ENCODE measurements at places on chromosomes 16 and 17. TPM values are rescaled to one million over a fixed set of nuclear protein-coding genes. Genes with fewer than 3 reads are reported as not detected.

CTRL gene
- total RNA-seq = 1.8 TPM

ZNF205 gene
- 0.25 TPM for total RNA-seq

- H3K36me3 ChIP-seq = peaks cover 9% of the 10 kb centered on the region
- no peak overlapping the region for H3K4me3 ChIP-seq
- no peak overlapping the region for H3K27ac ChIP-seq
- H3K27me3 ChIP-seq = no peaks in the 10 kb centered on the region
- peaks cover 52% of the 10 kb centered on the region for H3K4me1 ChIP-seq
These were observed 84.7 kb downstream of the PRKCB start for GRCh38 chr16:23920446-23920845.

- no peaks in the 10 kb centered on the region for H3K36me3 ChIP-seq
- no peak overlapping the region for H3K4me3 ChIP-seq
- H3K4me1 ChIP-seq = peaks cover 31% of the 10 kb centered on the region
- no peaks in the 10 kb centered on the region for H3K27me3 ChIP-seq
- no peak overlapping the region for H3K27ac ChIP-seq
These were observed 26.5 kb downstream of the SOX8 start for GRCh38 chr16:1008085-1008484.

- peaks cover 23% of the 10 kb centered on the region for H3K4me1 ChIP-seq
- peaks cover 14% of the 10 kb centered on the region for H3K36me3 ChIP-seq
- DNase-seq = no peak
- no peaks in the 10 kb centered on the region for H3K27me3 ChIP-seq
- no peak overlapping the region for H3K27ac ChIP-seq
- H3K4me3 ChIP-seq = no peak overlapping the region
These were observed 15.9 kb upstream of the SLC12A3 start for GRCh38 chr16:56848955-56849689.

TAC4 gene
- not detected for total RNA-seq

LRRC37A gene
- 3.5 TPM for total RNA-seq

GRCh38 chr17:79117905-79118487 is 43.4 kb downstream of the ENGASE start:
- no peak for DNase-seq
- no peak overlapping the region for H3K27ac ChIP-seq
- H3K36me3 ChIP-seq = no peaks in the 10 kb centered on the region
- H3K27me3 ChIP-seq = no peaks in the 10 kb centered on the region
- no peaks in the 10 kb centered on the region for H3K4me1 ChIP-seq

DNA sequence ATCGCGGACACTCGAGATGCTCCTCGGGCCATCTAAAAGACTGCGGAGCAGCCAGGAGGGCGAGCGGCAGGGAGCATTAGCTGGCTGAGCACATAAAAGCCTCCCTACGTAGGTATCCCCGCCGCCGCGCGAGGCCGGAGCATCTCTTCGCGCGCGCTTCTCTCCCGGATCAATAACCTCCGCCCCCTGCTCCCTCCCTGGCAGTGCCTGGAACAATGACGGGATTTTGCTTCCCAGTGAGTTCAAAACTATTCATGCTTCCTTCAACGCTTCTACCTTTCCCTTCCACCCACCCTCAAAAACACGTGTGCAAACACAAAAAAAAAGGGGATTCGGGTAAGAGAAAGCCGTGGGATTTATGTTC is 984 bp downstream of the CENPV start:
- H3K4me1 ChIP-seq = peaks cover 22% of the 10 kb centered on the region
- H3K4me3 ChIP-seq = peak overlapping the region; percentile 96
- H3K27ac ChIP-seq = peak overlapping the region; percentile 32
- DNase-seq = peak; percentile 58
- peaks cover 10% of the 10 kb centered on the region for H3K36me3 ChIP-seq

DNA sequence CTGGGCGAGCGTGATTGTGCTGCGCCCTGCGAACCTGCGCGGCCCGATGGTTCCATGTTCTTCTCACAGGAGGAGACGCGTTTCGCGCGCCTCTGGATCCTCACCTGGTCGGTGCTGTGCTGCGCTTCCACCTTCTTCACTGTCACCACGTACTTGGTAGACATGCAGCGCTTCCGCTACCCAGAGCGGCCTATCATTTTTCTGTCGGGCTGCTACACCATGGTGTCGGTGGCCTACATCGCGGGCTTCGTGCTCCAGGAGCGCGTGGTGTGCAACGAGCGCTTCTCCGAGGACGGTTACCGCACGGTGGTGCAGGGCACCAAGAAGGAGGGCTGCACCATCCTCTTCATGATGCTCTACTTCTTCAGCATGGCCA is 1.0 kb downstream of the FZD2 start:
- H3K4me1 ChIP-seq = peaks cover 19% of the 10 kb centered on the region
- H3K36me3 ChIP-seq = no peaks in the 10 kb centered on the region
- DNase-seq = no peak
- peaks cover 69% of the 10 kb centered on the region for H3K27me3 ChIP-seq
- H3K27ac ChIP-seq = no peak overlapping the region
- H3K4me3 ChIP-seq = peak overlapping the region; percentile 63

- no peak overlapping the region for H3K4me3 ChIP-seq
- H3K4me1 ChIP-seq = peaks cover 6% of the 10 kb centered on the region
- H3K27me3 ChIP-seq = no peaks in the 10 kb centered on the region
- peaks cover 14% of the 10 kb centered on the region for H3K36me3 ChIP-seq
These were observed 19.0 kb downstream of the EEF2K start for GRCh38 chr16:22225060-22225459.

DNA sequence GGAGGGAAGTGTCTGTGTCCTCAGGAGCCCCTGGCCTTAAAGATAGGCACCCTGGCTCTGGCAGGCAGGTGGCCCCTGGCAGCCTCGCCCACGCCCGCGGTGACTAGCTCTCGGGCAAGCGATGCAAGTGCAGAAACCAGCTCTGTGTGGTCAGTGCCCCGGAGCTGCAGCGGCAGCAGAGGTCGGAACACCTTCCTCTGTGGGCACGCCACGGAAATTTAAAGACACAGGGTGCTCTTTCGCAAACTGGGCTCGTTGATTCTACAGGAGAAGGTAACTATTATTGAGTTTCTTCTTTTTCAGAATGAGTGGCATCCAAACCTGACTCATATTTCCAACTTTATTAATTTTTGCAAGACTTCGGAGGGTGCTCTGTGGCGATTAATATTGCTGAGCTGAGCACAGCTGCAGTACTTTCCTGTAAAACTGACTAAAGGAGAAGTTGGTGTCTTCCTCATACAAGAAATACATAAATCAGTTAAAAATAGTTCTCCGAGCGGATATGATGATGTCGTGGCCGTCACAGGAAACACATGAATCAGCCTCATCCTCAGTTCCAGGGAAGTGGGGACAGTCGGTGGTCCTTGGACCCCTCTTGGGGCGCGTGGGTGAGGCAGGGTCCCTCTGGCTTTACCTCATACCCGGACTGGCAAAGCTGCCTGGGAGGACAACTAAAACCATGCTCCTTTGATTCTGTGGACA is 120.2 kb downstream of the METRNL start:
- H3K27me3 ChIP-seq = no peaks in the 10 kb centered on the region
- peak overlapping the region; percentile 54 for H3K4me3 ChIP-seq
- peaks cover 25% of the 10 kb centered on the region for H3K4me1 ChIP-seq
- peak overlapping the region; percentile 83 for H3K27ac ChIP-seq
- H3K36me3 ChIP-seq = no peaks in the 10 kb centered on the region

GRCh38 chr16:87850009-87851006 is 19.0 kb downstream of the SLC7A5 start:
- H3K4me3 ChIP-seq = no peak overlapping the region
- peak overlapping the region; percentile 61 for H3K27ac ChIP-seq
- no peaks in the 10 kb centered on the region for H3K27me3 ChIP-seq
- peak; percentile 80 for DNase-seq
- peaks cover 49% of the 10 kb centered on the region for H3K4me1 ChIP-seq

TEKT5 gene
- 0.15 TPM for total RNA-seq

- H3K27ac ChIP-seq = no peak overlapping the region
- no peak for DNase-seq
- no peak overlapping the region for H3K4me3 ChIP-seq
- peaks cover 2% of the 10 kb centered on the region for H3K27me3 ChIP-seq
These were observed 441.0 kb upstream of the ERCC4 start for GRCh38 chr16:13478991-13479390.

- DNase-seq = no peak
- H3K27ac ChIP-seq = no peak overlapping the region
- H3K4me1 ChIP-seq = no peaks in the 10 kb centered on the region
- H3K36me3 ChIP-seq = no peaks in the 10 kb centered on the region
- peaks cover 9% of the 10 kb centered on the region for H3K27me3 ChIP-seq
- H3K4me3 ChIP-seq = no peak overlapping the region
These were observed 267.4 kb upstream of the PSMD7 start for GRCh38 chr16:74029115-74029792.

RAMP2 gene
- total RNA-seq = not detected

- peaks cover 57% of the 10 kb centered on the region for H3K4me1 ChIP-seq
- peaks cover 13% of the 10 kb centered on the region for H3K36me3 ChIP-seq
- H3K27ac ChIP-seq = no peak overlapping the region
These were observed 42.2 kb downstream of the PAFAH1B1 start for GRCh38 chr17:2635675-2636074.

GRCh38 chr17:72455562-72455961 is 334.7 kb downstream of the SOX9 start:
- no peak overlapping the region for H3K27ac ChIP-seq
- no peaks in the 10 kb centered on the region for H3K4me1 ChIP-seq
- H3K27me3 ChIP-seq = peaks cover 2% of the 10 kb centered on the region
- H3K36me3 ChIP-seq = no peaks in the 10 kb centered on the region
- no peak for DNase-seq
- H3K4me3 ChIP-seq = no peak overlapping the region

GRCh38 chr17:75115555-75115954 is 5.8 kb downstream of the ARMC7 start:
- DNase-seq = no peak
- H3K4me3 ChIP-seq = no peak overlapping the region
- peaks cover 5% of the 10 kb centered on the region for H3K36me3 ChIP-seq
- peaks cover 29% of the 10 kb centered on the region for H3K4me1 ChIP-seq
- H3K27me3 ChIP-seq = no peaks in the 10 kb centered on the region

KRT27 gene
- not detected for total RNA-seq

DNA sequence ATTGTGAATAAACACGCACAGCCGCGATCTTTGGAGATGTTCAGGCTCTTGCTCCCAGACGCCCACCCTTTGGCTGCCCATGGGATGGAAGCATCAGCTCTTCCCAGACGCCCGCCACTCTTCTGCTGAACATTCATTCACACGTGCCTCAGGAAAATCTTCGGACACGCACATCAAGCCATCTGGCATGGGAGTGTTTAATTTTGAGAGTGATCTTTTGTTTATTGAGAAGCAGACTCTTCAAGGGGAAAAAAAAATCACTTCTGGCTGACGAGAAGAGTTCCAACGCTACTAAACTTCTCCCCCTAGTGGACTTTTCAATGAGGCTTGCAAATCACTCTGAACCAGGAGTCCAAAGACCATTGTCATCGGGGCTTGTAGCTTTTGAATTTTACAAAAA is 62.0 kb upstream of the NUDT7 start:
- H3K27ac ChIP-seq = no peak overlapping the region
- no peak for DNase-seq
- H3K4me1 ChIP-seq = no peaks in the 10 kb centered on the region
- H3K4me3 ChIP-seq = no peak overlapping the region
- H3K36me3 ChIP-seq = peaks cover 4% of the 10 kb centered on the region
- H3K27me3 ChIP-seq = peaks cover 33% of the 10 kb centered on the region

EEF2KMT gene
- total RNA-seq = 13.8 TPM

DNA sequence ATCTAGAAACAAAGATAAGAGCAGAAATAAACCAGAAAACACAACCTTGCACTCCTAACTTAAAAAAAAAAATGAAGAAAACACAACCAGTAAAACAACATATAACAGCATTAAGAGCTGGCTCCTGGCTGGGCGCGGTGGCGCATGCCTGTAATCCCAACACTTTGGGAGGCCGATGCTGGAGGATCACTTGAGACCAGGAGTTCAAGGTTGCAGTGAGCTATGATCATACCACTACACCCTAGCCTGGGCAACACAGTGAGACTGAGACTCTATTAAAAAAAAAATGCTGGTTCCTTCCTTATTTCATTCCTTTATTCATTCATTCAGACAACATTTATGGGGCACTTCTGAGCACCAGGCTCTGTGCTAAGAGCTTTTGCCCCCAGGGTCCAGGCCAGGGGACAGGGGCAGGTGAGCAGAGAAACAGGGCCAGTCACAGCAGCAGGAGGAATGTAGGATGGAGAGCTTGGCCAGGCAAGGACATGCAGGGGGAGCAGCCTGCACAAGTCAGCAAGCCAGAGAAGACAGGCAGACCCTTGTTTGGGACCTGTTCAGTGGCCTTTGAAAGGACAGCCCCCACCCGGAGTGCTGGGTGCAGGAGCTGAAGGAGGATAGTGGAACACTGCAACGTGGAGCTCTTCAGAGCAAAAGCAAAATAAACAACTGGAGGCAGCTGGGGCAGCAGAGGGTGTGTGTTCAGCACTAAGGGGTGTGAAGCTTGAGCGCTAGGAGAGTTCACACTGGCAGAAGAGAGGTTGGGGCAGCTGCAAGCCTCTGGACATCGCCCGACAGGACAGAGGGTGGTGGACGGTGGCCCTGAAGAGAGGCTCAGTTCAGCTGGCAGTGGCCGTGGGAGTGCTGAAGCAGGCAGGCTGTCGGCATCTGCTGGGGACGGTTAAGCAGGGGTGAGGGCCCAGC is 2.6 kb downstream of the STH start:
- DNase-seq = no peak
- no peaks in the 10 kb centered on the region for H3K36me3 ChIP-seq
- H3K4me1 ChIP-seq = no peaks in the 10 kb centered on the region
- no peaks in the 10 kb centered on the region for H3K27me3 ChIP-seq
